MCF 10A (cell line): ENCODE measurements at places on chromosomes 1 and 21. TPM values are rescaled to one million over a fixed set of nuclear protein-coding genes. Genes with fewer than 3 reads are reported as not detected.
A peak's percentile ranks its signal among the peaks of the same experiment; 100 is the strongest.

- H3K36me3 ChIP-seq = no peaks in the 10 kb centered on the region
- H3K4me1 ChIP-seq = peaks cover 41% of the 10 kb centered on the region
- no peaks in the 10 kb centered on the region for H3K27me3 ChIP-seq
- no peak for DNase-seq
- no peak overlapping the region for H3K4me3 ChIP-seq
- H3K27ac ChIP-seq = no peak overlapping the region
Observed at GRCh38 chr1:206839006-206839560, 26.3 kb upstream of the IL20 start.

DNA sequence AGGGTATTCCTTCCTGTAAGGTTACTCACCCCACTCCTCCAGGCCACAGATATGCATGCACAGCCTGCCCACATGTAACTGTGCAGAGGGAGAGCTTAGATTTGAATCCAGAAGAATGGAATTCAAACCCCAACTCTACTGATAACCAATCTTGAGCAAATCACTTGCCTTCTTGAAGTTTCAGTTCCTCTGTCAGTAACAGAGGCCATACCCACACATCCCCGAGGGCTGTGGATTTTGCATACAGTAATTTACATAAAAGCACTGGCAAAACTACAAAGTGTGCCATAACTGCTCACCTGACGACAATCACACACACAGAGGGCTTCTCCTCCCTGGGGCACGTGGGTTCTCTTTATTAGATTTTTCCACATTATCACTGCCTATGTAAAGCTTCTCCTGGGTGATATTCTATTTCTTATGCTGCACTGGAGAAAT, 18.6 kb downstream of the CD247 start:
- H3K27ac ChIP-seq = no peak overlapping the region
- no peaks in the 10 kb centered on the region for H3K36me3 ChIP-seq
- peaks cover 68% of the 10 kb centered on the region for H3K27me3 ChIP-seq

- DNase-seq = peak; percentile 9
- no peak overlapping the region for H3K27ac ChIP-seq
- H3K4me3 ChIP-seq = no peak overlapping the region
- H3K27me3 ChIP-seq = no peaks in the 10 kb centered on the region
- no peaks in the 10 kb centered on the region for H3K36me3 ChIP-seq
Observed at GRCh38 chr1:93395195-93395594, 49.5 kb downstream of the DR1 start.

- H3K27ac ChIP-seq = no peak overlapping the region
- H3K4me3 ChIP-seq = no peak overlapping the region
- H3K27me3 ChIP-seq = no peaks in the 10 kb centered on the region
- DNase-seq = no peak
- peaks cover 25% of the 10 kb centered on the region for H3K36me3 ChIP-seq
Observed at GRCh38 chr1:6286266-6286665, 25.4 kb upstream of the GPR153 start.

DNA sequence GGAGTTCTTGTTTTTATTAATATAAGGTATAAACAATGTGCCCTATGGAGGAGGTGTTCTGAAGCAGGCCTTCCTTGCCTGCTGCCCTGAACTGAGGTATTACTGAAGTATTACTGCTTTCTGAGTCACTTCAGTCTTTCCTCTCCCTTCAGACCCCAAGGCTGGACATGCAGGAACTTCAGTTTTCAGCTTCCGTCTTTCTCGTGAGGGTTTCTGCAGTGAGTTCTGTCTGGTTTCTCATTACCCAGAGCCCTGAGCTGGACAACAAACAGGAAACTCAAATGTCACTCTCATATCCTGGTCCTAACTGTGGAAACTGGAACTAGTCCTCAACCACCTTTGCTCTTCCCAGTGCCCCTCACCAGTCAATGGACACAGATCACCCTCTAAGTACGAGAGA, 46.8 kb downstream of the ELAVL4 start:
- peaks cover 32% of the 10 kb centered on the region for H3K27me3 ChIP-seq
- no peak overlapping the region for H3K4me3 ChIP-seq
- no peaks in the 10 kb centered on the region for H3K4me1 ChIP-seq
- no peak for DNase-seq

GRCh38 chr1:43427941-43428340, 25.8 kb downstream of the HYI start:
- DNase-seq = no peak
- no peaks in the 10 kb centered on the region for H3K27me3 ChIP-seq
- peaks cover 69% of the 10 kb centered on the region for H3K36me3 ChIP-seq
- peaks cover 22% of the 10 kb centered on the region for H3K4me1 ChIP-seq
- no peak overlapping the region for H3K4me3 ChIP-seq

GRCh38 chr1:98030483-98030882, 109.6 kb upstream of the DPYD start:
- H3K4me3 ChIP-seq = no peak overlapping the region
- no peaks in the 10 kb centered on the region for H3K36me3 ChIP-seq
- H3K27ac ChIP-seq = no peak overlapping the region
- H3K4me1 ChIP-seq = peaks cover 16% of the 10 kb centered on the region
- H3K27me3 ChIP-seq = no peaks in the 10 kb centered on the region

- no peak overlapping the region for H3K4me3 ChIP-seq
- no peaks in the 10 kb centered on the region for H3K27me3 ChIP-seq
- no peak overlapping the region for H3K27ac ChIP-seq
- no peak for DNase-seq
- H3K4me1 ChIP-seq = peaks cover 2% of the 10 kb centered on the region
Observed at GRCh38 chr1:200556002-200556401, 64.5 kb downstream of the KIF14 start.

DNA sequence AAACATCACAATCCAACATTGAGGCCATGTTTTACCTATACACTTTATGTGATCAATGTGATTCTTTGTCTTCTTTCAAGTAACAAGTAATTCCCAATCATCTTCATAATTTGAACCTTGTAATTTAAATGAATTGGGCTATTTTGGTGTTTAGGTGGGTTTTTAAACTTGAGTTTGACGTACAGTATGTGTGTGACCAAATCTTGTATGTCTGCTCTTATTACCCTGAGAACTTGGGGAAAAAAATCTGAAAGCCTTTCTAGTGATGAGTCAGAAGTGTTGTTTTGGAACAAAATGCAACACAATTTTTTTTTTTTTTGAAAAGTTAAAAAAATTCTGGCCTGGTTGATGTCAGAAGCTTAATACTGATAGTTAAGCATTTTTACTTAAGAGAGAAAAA, 68.5 kb downstream of the HHAT start:
- H3K27me3 ChIP-seq = no peaks in the 10 kb centered on the region
- H3K36me3 ChIP-seq = no peaks in the 10 kb centered on the region
- peaks cover 34% of the 10 kb centered on the region for H3K4me1 ChIP-seq
- no peak for DNase-seq
- H3K27ac ChIP-seq = no peak overlapping the region

DNA sequence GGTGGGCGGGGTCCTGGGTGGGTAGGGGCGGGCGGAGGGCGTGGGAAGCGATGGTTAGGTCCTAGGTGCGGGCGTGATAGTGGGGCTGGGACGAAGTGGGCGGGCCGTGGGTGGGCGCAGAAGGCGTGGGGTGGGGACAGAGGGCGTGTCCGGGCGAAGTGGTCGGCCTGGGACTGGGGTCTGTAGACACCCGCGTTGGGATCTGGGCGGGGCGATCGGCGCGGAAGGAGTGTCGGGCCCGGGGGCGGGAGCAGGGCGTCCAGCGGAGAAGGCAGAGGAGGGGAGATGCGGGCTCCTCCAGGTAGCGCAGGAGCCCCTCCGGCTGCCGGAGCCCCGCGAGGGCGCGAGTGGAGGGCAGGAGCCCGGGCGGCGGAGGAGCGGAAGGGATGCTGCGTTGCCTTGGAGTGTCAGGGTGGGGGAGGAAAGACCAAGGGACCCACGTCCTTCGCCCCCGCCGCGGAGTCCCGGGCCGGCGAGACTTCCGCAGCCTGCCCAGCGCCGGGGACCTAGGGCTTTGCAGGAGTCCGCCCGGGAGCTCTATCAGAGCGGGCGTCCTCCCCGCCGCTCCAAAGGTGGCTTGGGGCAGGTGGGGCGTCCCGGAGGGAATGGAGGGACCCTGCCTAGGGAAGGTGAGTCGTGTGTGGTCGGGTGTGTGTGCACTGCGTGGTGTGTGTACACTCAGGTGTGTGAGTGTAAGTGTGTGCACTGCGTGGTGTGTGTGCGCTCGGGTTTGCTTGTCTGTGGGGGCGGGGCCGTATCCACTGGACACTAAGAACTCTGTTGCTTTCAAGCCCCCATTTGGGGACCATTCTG, 27.0 kb upstream of the PRSS38 start:
- peaks cover 5% of the 10 kb centered on the region for H3K4me1 ChIP-seq
- H3K27ac ChIP-seq = peak overlapping the region; percentile 49
- H3K36me3 ChIP-seq = peaks cover 8% of the 10 kb centered on the region
- peak overlapping the region; percentile 71 for H3K4me3 ChIP-seq

- no peak overlapping the region for H3K4me3 ChIP-seq
- H3K4me1 ChIP-seq = peaks cover 7% of the 10 kb centered on the region
- peak; percentile 63 for DNase-seq
- no peak overlapping the region for H3K27ac ChIP-seq
- no peaks in the 10 kb centered on the region for H3K27me3 ChIP-seq
Observed at GRCh38 chr1:236734141-236734765, 48.0 kb downstream of the ACTN2 start.

DNA sequence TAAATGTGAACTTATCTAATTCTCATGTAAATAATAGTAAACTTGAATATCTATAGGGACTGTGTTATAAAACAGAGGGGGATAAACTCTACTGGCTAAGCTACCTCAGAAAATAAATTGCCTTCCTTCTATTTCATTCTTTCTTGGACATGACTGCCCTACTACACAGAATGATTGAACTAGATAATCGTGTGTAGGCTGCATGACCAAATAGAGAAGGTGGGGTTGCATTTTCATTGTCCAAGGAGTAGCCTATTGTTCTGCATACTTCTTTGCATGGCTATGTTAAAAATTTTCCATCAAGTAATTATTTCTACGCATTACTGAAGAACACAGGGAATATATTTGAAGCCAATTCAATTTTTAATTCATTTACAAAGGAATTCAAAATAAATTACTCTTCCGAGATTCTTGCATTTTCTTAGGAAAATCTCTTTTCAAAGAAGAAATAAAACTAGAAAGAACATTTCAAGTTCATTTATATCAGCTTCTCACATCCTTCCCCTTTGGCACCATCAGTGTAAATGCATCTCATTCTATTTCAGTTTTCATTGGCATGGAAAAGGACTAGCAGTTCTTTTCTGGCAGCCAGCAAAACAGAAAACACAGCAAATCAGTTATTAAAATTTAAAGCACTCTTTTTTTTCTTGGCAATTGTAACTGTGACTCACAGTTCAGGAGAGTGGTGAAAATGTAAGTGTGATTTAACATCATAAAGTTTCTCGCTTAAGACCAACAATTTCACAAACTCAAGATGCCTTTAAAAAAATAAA, 714.7 kb downstream of the NCAM2 start:
- H3K27ac ChIP-seq = peak overlapping the region; percentile 14
- DNase-seq = peak; percentile 53
- peaks cover 17% of the 10 kb centered on the region for H3K4me1 ChIP-seq
- no peaks in the 10 kb centered on the region for H3K27me3 ChIP-seq
- no peaks in the 10 kb centered on the region for H3K36me3 ChIP-seq

GRCh38 chr1:75472089-75472970, 138.6 kb downstream of the SLC44A5 start:
- H3K4me3 ChIP-seq = no peak overlapping the region
- DNase-seq = peak; percentile 14
- H3K27ac ChIP-seq = no peak overlapping the region

DNA sequence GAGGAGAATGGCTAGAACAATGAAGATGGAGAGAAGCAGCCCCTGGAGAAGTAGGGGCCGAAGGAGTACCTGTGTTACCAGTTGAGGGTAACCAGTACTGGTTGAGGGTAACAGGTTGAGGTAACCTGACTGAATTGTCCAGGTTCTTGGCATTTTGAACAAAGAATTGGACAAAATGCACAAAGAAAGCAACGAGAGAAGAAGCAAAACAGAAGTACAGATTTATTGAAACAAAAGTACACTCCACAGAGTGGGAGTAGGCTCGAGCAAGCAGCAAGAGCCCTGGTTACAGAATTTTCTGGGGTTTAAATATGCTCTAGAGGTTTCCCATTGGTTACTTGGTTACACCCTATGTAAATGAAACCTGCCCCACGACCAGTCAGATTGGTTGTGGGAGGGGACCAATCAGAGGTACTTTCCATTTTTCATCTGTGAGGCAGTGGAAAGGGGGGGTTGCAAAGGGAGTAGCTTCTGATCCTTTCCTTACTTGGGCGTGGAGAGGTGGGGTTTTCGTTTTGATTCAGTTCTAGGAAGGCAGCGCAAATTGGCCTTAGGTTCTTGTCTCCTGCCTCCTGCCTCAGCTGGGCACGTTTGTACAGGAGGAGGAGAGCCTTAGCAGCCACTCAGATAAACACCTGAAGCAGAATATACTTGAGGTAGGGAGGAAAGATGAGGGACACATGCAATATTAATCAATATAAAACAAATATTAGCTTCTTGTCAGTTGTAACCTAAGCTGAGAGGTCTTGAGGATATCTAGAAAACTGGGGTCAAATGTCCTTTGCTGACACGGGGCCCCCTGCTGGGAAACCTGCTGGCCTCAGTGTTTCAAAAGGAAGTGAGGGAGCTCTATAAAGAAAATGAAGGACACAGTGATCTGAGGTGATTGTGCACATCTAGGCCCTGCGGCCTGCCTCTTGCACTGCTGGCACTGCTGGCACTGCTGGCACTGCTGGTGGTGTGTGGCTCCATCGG, 14.3 kb upstream of the LSM10 start:
- no peaks in the 10 kb centered on the region for H3K27me3 ChIP-seq
- H3K4me3 ChIP-seq = no peak overlapping the region
- no peaks in the 10 kb centered on the region for H3K36me3 ChIP-seq
- no peak overlapping the region for H3K27ac ChIP-seq

DNA sequence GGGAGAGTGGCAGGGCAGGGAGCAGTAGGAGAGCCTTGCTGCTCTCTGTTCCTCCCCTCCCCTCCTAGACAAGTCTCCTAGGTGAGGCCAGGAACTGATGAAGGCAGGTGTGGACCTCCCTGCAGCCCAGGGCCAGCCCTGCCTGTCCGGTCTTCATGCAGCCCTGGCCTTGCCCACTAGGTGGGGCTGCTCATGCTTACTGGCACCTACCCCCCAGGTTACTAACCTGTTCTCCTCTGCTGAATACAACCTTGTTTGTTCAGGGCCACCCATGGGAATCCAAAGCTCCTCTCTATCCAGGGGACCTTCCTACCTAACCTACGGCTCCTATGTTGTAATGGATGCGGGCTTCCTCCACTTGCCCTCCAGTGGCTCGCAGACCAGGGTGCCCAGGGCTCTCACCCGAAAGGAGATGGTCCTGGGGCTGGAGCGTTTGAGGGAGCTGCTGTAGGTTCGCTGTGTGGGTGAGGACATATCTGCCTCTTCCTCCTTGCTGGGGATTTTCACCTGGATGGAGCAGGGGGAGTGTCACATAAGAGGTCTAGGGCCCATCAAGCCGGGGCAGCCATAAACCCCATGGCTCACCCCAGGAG, 7.9 kb upstream of the TNNT2 start:
- peaks cover 19% of the 10 kb centered on the region for H3K4me1 ChIP-seq
- no peaks in the 10 kb centered on the region for H3K27me3 ChIP-seq
- peaks cover 12% of the 10 kb centered on the region for H3K36me3 ChIP-seq
- H3K27ac ChIP-seq = no peak overlapping the region

- H3K36me3 ChIP-seq = no peaks in the 10 kb centered on the region
- no peak overlapping the region for H3K4me3 ChIP-seq
- H3K27ac ChIP-seq = no peak overlapping the region
- no peak for DNase-seq
- H3K4me1 ChIP-seq = peaks cover 5% of the 10 kb centered on the region
- no peaks in the 10 kb centered on the region for H3K27me3 ChIP-seq
Observed at GRCh38 chr1:100348549-100349144, 3.7 kb upstream of the CDC14A start.

Gene ANKRD34A
- total RNA-seq = 2.6 and 3.1 TPM in 2 replicates

Gene KLHDC9
- not detected in 2 replicates for total RNA-seq

Gene BCL2L15
- 0.27 and 2.3 TPM in 2 replicates for total RNA-seq

Gene HCRTR1
- not detected in 2 replicates for total RNA-seq

Gene FNDC5
- not detected in 2 replicates for total RNA-seq

Gene FHAD1
- total RNA-seq = not detected in 2 replicates

Gene ARV1
- 41.8 and 51.8 TPM in 2 replicates for total RNA-seq

Gene PYHIN1
- 0.44 TPM in 1 of 2 replicates, not detected in the other for total RNA-seq

Gene BARHL2
- total RNA-seq = not detected in 2 replicates

Gene CYP4A11
- not detected in 2 replicates for total RNA-seq

Gene S100A8
- 46.9 and 80.4 TPM in 2 replicates for total RNA-seq
